ENCODE measurements at places on chromosomes 3 and 15.

DNA sequence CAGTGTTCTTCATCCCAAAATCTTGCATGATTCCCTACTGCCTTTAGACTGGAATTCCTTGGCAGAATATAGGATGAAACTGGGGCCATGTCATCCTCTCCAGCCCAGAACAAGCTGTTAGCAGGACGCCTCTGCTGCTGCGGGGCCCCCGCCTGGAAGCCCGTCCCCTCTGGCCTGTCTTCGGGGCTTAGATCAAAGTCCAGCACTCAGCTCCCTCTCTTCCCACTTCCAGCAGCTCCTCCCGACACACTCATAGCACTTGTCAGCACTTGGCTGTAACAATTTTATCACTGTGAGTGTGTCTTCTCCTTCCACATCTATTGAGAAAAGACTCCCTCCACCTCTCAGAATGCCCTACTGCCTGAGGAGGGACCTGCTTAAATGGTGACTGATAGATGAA is 112.0 kb upstream of the HACD2 start:
- DNase-seq: no peak

- no peak for DNase-seq
Observed at GRCh38 chr3:24199775-24200247, 254.7 kb downstream of the NR1D2 start.

GRCh38 chr15:71708741-71709140 is 101.6 kb upstream of the NR2E3 start:
- no peak for DNase-seq

- no peak for DNase-seq
Observed at GRCh38 chr3:8516047-8516661, 14.5 kb downstream of the LMCD1 start.

DNA sequence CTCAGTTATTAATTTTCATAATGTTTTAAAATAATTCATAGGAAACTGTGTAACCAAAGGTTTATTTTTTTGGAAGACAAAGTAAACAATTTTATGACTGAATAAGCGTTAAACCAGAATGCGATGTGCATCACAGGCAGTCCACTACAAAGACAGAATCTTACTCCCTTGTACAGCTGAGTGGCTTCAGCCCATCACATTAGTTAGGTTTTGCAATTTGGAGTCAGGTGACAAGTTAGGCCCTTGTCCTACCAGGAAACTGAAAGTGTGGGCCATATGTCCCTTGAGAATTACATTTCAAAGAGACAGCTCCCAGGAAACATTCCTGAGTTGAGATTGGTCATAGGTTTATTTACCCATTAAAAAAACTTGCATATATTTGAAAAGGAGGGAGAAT is 156.3 kb downstream of the MEX3B start:
- no peak for DNase-seq

DNA sequence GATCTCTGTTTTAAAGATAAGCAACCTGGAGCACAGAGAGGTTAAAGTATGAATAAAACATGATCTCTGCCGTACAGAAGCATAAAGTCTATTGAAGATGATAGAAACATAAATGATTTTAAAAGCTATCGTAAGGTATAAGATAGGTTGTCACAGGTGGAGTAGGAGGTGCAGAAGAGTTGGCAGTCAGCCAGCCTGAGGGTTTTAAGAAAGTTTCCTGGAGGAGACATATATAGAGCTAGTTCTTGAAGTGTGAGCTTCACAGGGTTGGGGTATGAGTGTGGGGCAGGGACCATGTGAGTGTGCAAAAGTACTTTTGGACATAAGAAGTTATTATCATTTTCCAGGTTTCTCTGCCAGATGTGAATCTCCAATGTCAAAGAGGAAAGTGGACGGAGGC is 3.9 kb upstream of the FGF12 start:
- DNase-seq: no peak

DNA sequence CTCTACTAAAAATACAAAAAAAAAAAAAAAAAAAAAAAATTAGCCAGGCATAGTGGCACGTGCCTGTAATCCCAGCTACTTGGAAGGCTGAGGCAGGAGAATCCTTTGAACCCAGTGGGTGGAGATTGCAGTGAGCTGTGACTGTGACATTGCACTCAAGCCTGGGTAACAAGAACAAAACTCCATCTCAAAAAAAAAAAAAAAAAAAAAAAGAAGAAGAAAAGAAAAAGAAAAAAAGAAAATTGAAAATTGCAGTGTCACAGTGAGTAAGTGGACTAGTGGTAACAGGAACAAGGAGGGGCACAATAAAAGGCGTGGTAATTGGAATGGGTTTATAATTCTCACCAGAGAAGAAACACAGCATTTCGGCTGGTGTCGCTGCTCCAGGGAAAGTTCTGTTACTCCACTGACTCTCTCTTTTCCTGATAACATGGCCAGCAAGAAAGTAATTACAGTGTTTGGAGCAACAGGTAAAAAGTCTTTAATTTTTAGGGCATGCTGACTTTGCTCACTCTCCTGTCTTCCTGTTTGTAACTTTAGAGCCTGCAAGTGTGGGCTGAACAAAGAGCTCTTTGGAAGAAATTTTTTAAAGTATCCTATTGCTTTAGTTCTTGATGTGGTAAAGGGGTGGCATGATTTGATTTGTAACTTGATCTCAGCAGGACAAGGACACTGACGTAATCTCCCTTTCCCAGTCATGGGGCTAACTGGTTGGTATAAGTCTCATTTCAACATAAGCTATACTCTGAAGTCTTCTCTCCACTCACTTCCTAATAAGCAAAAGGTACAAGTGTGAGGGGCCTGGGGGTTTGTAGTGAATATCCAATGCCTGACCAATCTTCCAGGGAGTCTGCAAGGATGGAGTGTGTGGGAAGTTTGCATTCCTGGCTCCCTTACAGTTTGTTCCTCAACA is 22.1 kb upstream of the TRA2B start:
- DNase-seq: no peak

DNA sequence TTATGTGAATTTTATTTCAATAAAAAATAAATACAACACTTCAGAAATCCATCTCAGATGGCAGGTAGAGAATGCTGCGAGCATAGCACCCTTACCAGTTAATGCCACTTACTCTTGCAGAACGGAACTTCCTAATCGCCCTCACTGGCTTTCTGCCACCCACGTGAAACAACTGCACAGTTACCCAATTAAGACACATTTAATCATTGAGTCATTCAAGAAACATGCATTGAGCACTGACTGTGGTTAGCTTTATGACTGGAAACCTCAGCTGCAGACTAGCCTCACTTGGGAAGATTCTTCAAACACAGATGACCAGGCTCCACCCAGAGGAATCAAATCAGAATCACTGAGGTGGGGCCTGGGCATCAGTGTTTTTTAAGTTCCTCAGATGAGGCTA is 5.6 kb upstream of the MFGE8 start:
- DNase-seq: no peak

All from activated naive CD4-positive, alpha-beta T cell (primary cell).